ENCODE measurements at places on chromosomes 5 and 9. TPM values are rescaled to one million over a fixed set of nuclear protein-coding genes. Genes with fewer than 3 reads are reported as not detected.

The ENTREP1 gene
- total RNA-seq, result not detected

The C1QTNF3 gene
- 2.7 TPM for total RNA-seq

The TAF11L5 gene
- total RNA-seq, result not detected

The SYNPO gene
- 0.44 TPM for total RNA-seq

The MARCHF6 gene
- 83.0 TPM for total RNA-seq

DNA sequence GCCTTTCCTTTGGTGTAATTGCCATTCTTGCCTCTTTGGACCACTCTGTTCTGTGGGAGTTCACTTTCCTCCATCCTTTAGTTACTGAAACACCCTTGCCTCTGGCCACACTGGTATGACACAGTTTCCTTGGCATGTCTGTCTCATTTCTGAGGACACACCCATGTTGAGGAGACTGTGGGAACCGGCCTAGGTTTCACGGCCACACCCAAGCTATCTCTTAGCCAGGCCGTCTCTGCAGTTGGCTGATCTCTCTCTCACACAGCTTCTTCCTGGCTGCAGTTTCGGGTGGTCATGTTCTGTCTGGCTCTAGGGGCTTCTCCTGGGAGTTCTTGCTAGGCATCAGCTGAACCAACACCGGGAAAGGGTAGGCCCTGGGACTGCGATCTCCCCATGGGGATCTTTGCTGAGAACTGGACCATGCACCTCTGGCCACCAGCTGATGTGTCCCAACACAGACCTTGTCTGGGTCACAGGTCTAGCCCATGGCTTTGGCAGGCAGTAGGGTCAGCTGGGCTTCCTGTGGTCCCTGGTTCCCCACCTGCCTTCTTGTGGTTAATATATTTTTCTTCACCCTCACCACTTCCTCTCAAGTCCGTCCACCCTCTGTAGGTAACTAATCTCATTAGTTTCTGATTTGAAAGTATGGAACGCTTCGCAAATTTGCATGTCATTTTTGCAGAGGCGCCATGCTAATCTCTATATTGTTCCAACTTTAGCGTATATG lies 24.9 kb downstream of the ARHGEF37 start:
- DNase-seq, result no peak

GRCh38 chr5:59891962-59892643 lies 1.4 kb downstream of the PDE4D start:
- DNase-seq, result no peak

Data from HT-29 (cell line).